ENCODE measurements at places on chromosomes 5 and 9.

- no peak for DNase-seq
Measured at GRCh38 chr5:67581203-67581602, 384.6 kb upstream of the CD180 start.

- no peak for DNase-seq
Measured at GRCh38 chr9:137064027-137064879, 6.1 kb downstream of the SAPCD2 start.

GRCh38 chr5:135221187-135221473 lies 177.9 kb downstream of the MACROH2A1 start:
- no peak for DNase-seq

- no peak for DNase-seq
Measured at GRCh38 chr5:1538276-1538675, 14.5 kb upstream of the LPCAT1 start.

GRCh38 chr5:159947708-159948358 lies 31.6 kb downstream of the ADRA1B start:
- DNase-seq, result no peak

DNA sequence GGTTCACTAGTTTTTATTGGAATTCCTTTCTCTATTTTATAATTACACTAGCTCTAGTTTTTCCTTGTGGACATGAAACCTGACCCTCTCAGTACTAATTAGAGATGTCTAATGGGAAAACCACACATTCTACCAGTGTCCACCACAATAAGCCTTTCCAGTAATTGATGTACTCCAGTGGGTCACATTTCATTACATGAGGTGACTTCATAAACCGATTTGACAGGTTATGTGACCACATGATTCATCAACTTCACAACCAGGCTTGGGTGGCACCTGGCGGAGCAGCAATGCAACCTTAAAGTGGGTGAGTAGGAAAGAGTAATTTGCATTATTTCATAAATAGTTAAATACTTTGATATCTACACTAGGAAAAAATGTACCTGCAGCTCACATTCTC lies 284.2 kb upstream of the ADAMTS16 start:
- DNase-seq, result no peak

DNA sequence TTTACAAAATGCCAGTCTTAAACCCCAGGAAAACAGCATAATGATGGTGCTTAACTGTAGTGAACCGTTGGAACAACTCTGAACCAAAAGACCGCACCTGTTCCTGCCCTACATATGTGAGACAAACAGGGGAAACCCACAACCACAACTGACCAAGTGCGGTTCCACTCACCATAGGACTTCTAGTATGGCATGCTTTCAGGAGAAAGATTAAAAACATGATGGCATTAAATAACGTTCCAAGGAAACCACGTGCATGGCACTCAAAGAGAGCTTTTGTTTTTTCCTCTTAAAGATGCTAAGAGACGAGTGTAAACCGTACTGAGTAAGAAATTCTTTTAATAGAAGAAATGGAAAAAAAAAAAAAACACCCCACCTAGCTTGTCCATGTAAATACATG lies 119.8 kb downstream of the SSBP2 start:
- no peak for DNase-seq

GRCh38 chr5:134100283-134101091 lies 14.0 kb upstream of the TCF7 start:
- no peak for DNase-seq

GRCh38 chr5:140145818-140146522 lies 20.2 kb downstream of the IGIP start:
- peak; percentile 1 for DNase-seq

DNA sequence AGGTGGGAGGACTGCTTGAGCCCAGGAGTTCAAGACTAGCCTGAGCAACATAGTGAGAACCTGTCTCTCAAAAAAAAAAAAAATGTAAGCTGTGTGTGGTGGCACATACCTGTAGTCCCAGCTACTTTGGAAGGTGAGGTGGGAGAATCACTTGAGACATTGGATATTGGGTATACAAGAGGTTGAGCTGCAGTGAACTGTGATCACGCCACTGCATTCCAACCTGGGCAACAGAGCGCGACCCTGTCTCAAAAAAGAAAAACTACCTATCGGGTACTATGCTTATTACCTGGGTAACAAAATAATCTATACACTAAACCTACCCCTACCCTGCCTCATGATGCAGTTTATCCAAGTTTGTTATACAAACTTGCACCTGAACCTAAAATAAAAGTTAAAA lies 64.9 kb downstream of the AOPEP start:
- no peak for DNase-seq

DNA sequence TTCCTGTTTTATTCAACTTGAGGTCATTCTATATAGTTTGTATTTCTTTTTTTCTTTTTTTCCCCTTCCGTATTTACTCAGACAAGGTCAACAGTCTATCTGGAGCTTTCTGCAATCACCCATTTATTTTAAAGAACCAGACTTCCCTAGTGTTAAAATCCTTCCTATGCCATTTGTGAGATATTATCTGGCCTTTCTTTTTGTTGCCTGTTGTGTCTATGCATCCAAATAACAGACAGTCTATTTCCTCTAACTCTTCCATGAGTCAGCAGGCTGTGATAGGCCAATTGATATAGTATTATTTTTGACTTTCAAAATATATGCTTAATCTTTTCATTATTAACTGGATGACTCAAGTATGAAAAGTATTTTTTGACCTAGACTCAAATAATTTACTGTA lies 291.2 kb upstream of the PTPRD start:
- no peak for DNase-seq

DNA sequence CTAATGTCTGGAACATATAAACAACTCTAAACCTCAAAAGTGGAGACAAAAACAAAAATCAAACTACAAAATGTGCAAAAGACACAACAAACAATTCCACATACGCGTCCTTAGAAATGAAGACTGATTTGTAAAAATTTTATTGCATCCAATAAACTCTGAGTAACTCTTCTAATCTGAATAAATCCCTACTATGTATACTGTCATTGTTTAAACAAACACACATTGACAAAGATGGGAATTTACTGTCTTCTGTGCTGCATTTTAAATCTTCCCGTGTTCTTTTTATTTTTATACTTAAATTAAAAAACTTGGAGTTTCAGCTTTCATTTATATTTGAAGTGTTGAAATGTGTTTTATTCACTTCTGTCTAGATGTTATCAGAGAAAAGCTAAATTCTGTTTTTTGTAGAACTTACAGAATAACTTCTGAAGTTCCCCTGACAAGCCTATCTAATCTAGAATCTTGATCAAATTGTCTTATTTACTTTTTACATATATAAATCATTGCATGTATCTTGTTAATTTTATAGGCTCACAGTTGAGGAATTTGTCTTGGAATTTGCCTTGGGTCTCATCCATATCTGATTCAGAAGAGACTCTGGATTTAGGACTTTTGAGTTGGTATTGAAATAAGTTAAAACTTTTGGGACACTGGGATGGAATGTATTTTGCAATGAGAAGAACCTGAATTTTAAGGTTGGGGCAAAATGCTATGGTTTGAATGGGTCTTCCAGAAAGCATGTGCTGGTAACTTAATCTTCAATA lies 2064.4 kb upstream of the C9orf72 start:
- DNase-seq, result no peak

DNA sequence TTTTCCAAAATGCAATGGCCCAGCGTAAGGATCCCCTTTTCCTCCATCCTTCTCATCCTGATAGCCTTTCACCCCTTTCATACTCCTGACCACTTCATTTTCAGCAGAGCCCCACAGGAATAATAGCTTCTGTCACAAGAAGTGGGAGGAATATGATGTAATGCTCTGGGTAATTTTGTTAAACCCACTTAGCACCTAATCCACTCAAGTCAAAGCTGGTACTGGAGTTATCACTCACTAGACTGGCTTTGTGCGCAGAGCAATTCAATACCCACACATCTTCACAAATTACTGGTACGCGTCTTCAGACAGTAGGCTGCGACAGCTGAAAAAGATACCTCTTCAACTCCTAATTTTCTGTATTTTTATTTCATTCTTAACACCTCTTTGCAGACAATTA lies 2232.8 kb upstream of the WWC1 start:
- no peak for DNase-seq

DNA sequence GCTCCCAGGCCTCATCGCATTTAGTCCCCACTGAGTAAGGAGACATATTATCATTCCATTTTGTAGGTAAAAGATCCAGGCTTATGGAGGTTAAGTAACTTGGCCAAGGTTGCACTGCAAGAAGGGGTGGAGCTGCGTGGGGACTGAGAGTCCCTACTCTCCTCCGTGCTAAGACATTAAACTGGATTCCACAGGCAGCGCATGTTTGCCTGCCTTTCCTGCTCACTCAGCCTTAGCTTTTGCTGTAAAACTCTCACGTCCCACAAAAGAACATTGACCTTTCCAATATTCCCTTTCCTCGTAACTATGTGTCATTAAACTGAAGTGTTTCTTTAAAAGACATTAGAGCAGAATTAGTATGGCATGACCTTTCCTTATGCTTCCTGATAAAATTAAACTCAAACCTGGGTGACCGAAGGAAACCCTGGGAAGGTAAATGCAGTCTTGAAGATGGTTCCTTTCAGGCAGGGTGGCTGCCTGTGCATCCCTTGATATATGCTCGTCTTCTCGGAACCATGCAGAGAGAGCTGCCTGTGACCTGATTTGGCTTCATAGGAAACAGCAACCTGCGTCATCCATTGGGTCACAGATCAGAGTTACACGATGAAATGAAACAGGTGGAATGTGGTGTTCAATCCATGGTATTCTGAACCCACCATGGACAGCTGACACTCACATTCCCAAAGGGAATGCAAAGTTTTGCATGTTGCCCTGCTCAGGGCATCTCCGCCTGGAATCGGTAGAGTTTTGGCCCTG lies 85.9 kb downstream of the TMEM252 start:
- no peak for DNase-seq

- DNase-seq, result no peak
Measured at GRCh38 chr5:81788329-81788728, 37.4 kb upstream of the SSBP2 start.

- DNase-seq, result peak; percentile 69
Measured at GRCh38 chr5:7850395-7851239, at the start of gene CFAP90. Gene CFAP90 (minus strand): TSS chr5:7851133. CDS start chr5:7851021, 112 bp downstream.

- DNase-seq, result no peak
Measured at GRCh38 chr5:104932431-104932830, 1369.8 kb upstream of the NUDT12 start.

DNA sequence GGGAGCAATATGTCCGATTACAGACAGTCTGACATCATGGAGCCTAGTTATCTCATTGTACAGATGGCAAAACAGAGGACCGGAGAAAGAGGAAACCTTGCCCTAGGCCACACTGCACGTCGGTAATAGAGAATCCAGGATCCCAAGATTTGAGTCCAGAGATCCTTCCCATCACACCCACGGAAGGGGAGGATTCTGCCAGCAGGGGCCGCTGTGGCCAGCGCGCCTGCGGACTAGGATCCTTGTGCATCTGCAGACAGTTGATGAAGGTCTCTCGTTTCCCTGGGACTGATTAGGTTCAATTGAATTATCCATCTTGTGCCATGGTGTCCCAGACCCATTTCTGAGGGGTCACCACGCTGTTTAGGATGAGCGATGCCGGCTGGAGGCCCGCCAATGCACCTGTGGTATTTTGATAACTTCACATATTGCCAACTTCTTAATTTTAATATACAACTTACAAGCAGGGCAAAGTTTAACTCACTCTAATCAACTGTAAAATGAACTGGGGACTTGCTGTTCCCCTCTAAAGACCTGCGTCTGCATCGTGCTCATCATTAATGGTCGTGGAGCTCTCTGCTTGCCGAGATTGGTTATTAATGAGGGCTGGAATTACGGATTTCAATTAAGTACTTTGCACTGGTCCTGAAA lies 592.7 kb upstream of the BRINP1 start:
- no peak for DNase-seq

DNA sequence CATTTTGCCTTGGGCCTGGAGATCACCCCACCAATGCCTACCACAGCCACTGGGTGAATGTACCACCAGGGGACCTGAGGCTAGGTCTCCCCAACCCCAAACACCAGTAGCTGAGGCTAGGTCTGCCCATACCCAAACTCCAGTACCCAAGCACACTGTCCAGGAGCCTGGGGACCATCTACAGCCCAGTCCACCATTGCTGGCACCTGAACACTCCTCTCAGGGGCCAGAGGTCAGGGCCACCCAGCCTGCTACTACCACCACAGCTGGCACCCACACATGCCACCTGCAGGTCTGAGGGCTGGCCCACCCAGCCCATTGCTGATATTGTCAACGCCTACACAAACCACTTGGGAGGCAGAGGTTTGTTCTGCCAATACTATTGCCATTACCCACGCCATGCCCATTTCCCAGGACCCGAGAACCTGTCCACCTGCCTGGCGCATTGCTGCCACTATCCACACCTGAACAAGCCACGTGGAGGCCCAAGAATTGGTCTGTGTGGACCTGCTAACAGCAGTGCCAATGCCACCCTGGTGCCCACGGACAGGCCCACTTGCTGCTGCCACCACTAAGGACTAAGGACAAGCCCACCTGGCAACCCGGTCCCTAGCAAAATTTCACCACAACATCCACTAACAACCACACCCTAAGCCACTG lies 59.2 kb downstream of the ZDHHC21 start:
- no peak for DNase-seq

DNA sequence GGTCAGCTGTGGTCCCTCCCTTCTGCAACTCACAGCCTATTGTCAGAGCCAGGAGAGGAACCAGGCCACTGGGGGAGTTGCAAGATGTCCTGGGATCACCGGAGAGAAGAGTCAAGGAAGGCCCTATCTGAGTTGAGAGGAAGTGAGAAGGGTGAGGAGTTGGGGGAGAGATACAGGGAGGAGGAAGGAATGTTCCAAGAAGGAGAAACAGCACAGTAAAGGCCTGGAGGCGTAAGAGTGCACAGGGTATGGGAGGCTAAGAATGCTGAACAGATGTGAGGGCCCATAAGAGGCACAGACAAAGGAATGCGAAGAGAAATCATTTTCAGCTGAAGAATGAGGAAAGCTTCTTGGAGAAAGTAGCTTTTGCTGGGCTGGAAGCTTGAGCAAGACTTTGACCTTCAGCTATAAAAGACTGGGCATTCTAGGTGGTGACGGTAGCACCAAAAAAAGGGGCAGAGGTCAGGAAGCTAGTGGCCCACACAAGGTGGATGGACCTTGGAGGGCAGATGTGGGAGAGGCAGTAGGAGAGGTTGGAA lies 21.6 kb upstream of the CSF1R start:
- no peak for DNase-seq

DNA sequence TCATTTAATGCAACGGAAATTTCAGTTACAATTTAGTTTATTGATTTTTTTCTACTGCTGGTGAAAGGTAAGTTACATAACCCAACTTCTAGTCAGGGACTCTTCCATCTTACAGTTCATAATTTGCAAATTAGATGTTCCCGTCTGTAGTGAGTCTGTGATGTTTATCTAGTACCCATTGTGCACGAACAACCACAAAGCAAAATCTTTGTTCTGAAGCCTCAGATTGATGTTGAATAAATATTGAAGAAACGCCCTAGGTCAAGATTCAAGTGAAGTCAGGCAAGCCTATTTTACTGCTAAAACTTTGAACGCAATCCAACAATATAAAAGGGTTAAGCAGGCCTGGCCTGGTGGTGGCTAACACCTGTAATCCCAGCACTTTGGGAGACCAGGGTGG lies 43.1 kb downstream of the BASP1 start:
- DNase-seq, result no peak

- DNase-seq, result no peak
Measured at GRCh38 chr5:121100931-121101330, 636.8 kb downstream of the PRR16 start.

All from NCI-H1417 treated with DMSO at 0.1 percent for 48 hours (cell line).